GM06990 (cell line): ENCODE measurements at places on chromosomes 7 and 10.

DNA sequence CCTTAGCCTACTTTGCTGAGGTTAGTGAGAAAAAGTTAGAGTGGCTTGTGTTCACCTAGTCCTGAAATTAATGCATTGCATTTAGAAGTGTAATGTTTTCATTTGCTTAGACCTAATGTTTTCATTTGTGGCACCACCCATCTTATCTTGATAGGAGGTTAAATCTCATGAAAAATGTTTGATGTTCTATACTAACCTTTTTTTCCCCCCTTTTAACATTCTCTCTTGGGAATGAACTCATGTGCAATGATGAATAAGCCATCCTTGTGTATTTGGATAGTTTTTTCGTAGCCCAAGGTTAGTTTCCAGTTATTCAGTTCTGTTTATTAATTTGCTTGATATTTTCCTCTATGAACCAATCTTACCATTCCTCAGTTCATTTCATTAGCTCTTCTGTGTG is 2.8 kb downstream of the FHIP2A start:
- no peak for DNase-seq

- DNase-seq = peak; percentile 43
These were observed 21.6 kb downstream of the DNTT start for GRCh38 chr10:96325719-96326373.

- no peak for DNase-seq
These were observed 15.8 kb downstream of the CUL1 start for GRCh38 chr7:148714498-148714897.

GRCh38 chr7:78178319-78178718 is 379.7 kb downstream of the PHTF2 start:
- no peak for DNase-seq

- no peak for DNase-seq
These were observed 187.5 kb downstream of the GRID1 start for GRCh38 chr10:86179153-86179524.

GRCh38 chr10:112532189-112532588 is 85.2 kb downstream of the VTI1A start:
- peak; percentile 33 for DNase-seq

DNA sequence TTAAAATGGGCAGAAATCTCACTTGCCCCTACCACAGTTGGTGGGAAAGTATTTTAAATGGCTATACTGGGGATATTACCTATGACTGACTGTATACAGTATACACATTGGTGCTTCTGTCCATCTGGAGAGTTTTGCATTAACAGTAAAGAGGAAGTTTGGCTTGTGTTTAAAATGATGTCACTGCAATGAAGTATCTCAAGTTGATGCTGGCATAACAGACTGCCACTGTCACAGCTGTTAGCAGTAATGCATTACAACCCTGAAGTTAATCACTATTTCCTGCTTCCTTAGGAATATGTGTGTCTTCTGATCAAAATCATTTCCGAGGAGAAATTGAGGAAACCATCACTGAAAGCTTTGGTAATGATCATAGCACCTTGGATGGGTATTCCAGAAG is 1.9 kb downstream of the DKK1 start:
- no peak for DNase-seq

- DNase-seq = no peak
These were observed 55.4 kb downstream of the CACNA2D1 start for GRCh38 chr7:82388138-82388537.

GRCh38 chr10:29600821-29601220 is 34.0 kb downstream of the SVIL start:
- no peak for DNase-seq

GRCh38 chr7:21927693-21928092 is 18.0 kb downstream of the CDCA7L start:
- DNase-seq = no peak

- DNase-seq = no peak
These were observed 93.0 kb downstream of the EBF3 start for GRCh38 chr10:129870961-129871621.

- peak; percentile 6 for DNase-seq
These were observed 1.0 kb downstream of the CACNA2D1 start for GRCh38 chr7:82442492-82443035.

DNA sequence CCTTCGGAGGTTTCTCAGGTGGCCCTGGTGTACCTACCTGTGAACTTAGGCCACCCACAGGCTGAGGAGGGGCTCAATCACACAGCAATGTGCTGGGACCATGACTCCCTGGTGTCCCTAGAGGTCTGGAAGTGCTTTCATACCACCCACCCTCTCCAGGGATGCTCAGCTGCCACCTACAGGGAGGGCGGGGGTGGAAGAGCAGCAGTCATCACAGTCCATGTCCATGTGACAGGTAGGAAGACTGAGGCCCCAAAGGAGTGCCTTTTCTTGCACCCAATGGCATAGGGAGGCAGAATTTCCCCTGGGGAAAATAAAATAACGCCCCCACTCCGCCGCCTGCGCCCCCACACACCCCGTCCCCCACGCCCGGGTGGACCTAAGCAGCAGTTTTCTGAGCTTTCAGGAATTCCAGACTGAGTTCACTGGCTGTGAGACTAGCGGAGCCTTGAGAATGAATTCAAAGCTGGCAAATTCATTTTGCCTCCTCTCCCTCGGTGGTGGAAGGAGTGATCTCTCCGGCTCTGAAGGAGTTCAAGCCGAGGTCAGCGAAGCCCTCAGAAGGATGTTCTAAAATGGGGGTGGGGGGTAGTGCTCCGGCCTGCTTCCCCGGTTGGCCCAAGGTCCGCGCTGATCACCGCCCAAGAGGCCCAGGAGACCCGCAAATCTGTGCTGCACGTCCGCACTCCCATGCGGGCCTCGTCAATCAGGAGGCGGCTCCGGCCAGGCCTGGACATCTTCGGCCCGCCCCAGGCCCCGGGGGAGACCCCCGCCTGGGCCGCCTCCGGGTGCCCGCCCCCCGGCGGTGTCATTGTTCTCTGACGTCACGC is 2.1 kb upstream of the ZMIZ1 start:
- DNase-seq = no peak

GRCh38 chr7:101390901-101391301 is 28.2 kb downstream of the COL26A1 start:
- peak; percentile 74 for DNase-seq
